Fibroblast of pulmonary artery (primary cell): ENCODE measurements at places on chromosomes 3 and 15.

- DNase-seq = no peak
Observed at GRCh38 chr3:53799338-53799865, 46.8 kb downstream of the CHDH start.

DNA sequence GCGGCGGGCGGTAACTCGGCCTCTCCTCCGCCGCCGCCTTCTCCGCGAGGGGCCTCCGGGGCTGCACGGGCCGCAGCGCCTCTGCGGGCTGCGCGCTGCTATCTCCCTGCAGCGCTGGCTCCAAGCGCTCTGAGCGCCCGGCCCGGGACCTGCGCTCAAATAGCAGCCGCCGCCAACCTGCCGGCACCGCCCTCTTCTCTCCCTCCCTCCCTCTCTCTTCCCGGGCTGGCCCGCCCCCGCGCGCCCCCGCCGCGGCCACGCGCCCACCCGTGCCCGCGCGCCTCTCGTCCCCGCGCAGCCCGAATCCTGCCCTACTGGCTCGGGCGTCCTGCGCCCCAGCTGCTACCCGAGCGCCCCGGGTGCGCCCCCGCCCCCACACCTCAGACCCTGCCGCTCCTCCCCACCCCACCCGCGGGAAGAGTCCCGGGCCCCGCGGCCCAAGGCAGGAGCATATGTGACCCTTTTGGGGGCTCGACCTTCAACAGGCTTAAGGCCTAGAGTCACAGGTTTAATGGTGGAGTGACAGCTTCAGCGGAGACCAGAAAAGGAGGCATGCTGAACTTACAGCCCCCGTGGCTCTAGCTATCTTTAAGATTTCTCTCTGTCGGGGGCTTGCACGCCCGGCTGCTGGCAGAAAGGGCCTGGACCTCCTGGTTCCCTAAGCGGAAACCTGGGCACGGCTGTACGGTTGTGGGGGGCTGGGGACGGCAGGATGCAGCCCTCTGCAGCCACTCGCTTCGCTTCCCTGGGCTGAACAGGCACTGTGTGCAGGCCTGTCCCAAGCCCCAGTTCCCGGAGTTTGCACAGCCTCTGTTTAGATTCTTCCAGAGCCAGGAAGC lies at the start of gene CACNA2D2:
CACNA2D2 (minus strand) TSS at position 131 of the 839 bp plus-strand sequence. CDS start 211 bp downstream, outside the sequence.
- no peak for DNase-seq

DNA sequence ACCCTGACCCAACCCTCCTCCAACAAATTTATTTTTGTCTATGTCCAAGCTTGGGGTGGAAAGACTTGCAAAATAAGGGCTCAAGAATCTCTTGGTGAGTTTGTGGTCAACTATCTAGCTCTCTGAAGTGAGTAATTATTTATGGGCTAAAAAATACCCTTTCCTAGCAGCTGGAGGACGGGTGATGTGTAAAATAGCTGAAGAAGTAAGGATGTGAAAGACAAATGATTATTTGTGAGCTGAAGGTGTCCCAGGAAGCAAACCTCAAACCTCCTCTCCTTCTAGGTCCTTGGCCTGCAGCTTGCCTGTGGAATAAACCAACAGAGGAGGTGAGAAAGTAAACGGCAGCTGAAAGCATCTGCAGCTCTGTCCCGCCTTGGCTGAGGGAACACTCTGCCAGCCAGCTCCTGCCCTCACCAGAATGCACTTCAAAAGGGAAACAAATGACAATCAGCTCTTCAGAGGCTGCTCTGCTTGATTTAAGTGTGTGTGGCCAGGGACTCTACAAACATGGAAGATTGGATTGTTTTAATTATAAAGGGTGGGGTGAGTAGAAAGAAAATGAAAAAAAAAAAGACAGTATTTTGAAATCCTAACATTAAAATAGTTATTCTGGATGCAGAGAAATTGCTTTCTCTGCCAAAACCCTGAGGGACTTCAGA lies 60.3 kb downstream of the TM4SF4 start:
- peak; percentile 35 for DNase-seq

DNA sequence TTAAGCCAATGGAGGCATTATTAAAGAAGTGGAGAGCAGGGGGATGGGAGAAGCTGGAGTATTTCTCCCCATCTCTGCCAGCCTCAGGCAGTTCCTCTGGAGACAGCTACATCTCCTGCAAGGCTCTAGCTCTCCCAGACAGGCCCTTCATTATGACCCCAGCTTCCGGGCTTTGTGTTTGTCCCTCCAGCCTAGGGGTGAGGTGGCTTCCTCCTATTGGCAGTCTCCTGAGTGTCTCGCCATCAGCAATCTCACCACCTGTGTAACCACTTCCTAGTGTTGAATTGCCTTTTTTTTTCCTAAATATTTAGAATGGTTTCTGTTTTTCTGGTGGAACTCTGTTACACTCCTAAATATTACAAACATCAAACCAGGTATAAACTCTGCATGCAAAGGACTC lies 122.3 kb downstream of the FAM174B start:
- no peak for DNase-seq

DNA sequence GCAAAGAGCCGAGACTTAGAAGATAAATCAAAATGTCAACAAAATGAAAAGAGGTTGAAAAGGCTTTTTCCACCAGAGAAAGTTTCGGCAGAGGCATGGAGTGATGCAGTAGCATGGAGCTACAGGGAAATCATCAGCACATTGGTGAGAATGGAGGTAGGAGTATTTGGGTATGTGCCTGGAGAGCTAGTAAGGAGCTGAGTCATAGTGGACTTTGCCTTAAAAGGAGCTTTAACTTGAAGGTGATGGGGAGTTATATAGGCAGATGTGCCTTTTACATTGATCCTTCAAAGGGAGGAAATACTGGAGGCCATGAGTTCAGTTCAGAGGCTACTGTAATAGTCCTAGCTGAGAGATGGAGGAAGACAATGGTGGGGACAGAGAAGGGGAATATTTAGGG lies 44.3 kb downstream of the IL5RA start:
- peak; percentile 17 for DNase-seq

GRCh38 chr15:68807249-68807648 lies 13.4 kb downstream of the ANP32A start:
- DNase-seq = no peak
